Activated CD8-positive, alpha-beta T cell treated with anti-CD3 and anti-CD28 coated beads, Interleukin-2, amount 10 ng/mL, durations not matched to agents 7 days and 5 days (primary cell): ENCODE measurements at places on chromosomes 16 and 17. TPM values are rescaled to one million over a fixed set of nuclear protein-coding genes. Genes with fewer than 3 reads are reported as not detected.

The ARL4D gene
- 4.2 TPM for total RNA-seq

The SCN4A gene
- total RNA-seq, result not detected

The LMF1 gene
- 17.4 TPM for total RNA-seq

The SCIMP gene
- total RNA-seq, result not detected

The NPIPA1 gene
- total RNA-seq, result 91.5 TPM

The HSD11B2 gene
- total RNA-seq, result not detected

The ZBTB4 gene
- 30.0 TPM for total RNA-seq

GRCh38 chr17:30170415-30170987 lies 53.9 kb downstream of the NSRP1 start:
- H3K27me3 ChIP-seq, result no peaks in the 10 kb centered on the region
- DNase-seq, result no peak
- H3K4me1 ChIP-seq, result peaks cover 29% of the 10 kb centered on the region
- H3K4me3 ChIP-seq, result no peak overlapping the region
- no peak overlapping the region for H3K27ac ChIP-seq

DNA sequence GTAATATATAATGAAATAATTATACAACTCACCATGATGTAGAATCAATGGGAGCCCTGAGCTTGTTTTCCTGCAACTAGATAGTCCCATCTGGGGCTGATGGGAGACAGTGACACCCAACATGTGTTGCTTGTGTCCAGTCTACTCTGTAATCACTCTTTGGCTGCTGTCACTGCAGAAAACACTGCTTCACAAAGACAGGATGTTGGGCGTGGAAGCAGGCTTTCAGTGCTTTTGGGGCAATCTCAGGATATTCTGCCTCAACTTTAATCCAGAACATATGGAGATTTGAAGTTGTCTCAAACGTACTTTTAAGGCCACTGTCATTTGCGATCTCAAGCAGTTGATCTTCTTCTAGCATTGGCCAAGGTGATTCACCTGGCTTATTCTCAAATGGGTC lies 94.9 kb downstream of the CYTH1 start:
- DNase-seq, result no peak
- peaks cover 51% of the 10 kb centered on the region for H3K36me3 ChIP-seq
- H3K27me3 ChIP-seq, result no peaks in the 10 kb centered on the region
- no peak overlapping the region for H3K4me3 ChIP-seq
- no peak overlapping the region for H3K27ac ChIP-seq

DNA sequence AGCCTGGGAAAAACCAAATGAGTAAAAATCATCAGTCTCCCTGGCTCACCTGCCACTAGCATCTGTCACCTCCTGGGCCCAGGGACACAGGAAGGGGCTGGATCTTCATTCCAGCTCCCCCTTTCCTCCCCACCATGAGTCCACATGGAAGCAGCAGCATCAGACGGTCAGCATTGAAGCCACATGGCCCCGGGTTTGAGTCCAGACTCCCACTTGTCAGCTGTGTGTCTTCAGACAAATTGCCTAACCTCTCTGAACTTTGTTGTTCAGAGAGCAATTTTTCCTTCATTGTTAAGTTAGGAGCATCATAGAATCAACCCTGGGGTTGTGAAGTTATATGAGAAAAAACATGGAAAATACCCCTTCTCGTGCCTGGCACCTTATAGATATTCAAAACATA lies 10.7 kb downstream of the CACNG4 start:
- no peak for DNase-seq
- no peak overlapping the region for H3K27ac ChIP-seq
- peaks cover 28% of the 10 kb centered on the region for H3K27me3 ChIP-seq
- H3K36me3 ChIP-seq, result no peaks in the 10 kb centered on the region
- H3K4me1 ChIP-seq, result no peaks in the 10 kb centered on the region

GRCh38 chr17:50588391-50589049 lies 28.0 kb downstream of the CACNA1G start:
- H3K4me1 ChIP-seq, result no peaks in the 10 kb centered on the region
- H3K27me3 ChIP-seq, result no peaks in the 10 kb centered on the region
- H3K36me3 ChIP-seq, result no peaks in the 10 kb centered on the region

- peak; percentile 40 for DNase-seq
- peaks cover 49% of the 10 kb centered on the region for H3K4me1 ChIP-seq
- H3K27me3 ChIP-seq, result no peaks in the 10 kb centered on the region
- no peak overlapping the region for H3K4me3 ChIP-seq
- H3K36me3 ChIP-seq, result peaks cover 16% of the 10 kb centered on the region
These were observed 164.5 kb downstream of the PRKCA start for GRCh38 chr17:66466840-66467367.

GRCh38 chr16:88649924-88650748 lies 717 bp downstream of the CYBA start:
- peak; percentile 58 for DNase-seq
- H3K27ac ChIP-seq, result peak overlapping the region; percentile 94
- H3K4me1 ChIP-seq, result peaks cover 26% of the 10 kb centered on the region
- peak overlapping the region; percentile 93 for H3K4me3 ChIP-seq
- peaks cover 19% of the 10 kb centered on the region for H3K36me3 ChIP-seq
- no peaks in the 10 kb centered on the region for H3K27me3 ChIP-seq

DNA sequence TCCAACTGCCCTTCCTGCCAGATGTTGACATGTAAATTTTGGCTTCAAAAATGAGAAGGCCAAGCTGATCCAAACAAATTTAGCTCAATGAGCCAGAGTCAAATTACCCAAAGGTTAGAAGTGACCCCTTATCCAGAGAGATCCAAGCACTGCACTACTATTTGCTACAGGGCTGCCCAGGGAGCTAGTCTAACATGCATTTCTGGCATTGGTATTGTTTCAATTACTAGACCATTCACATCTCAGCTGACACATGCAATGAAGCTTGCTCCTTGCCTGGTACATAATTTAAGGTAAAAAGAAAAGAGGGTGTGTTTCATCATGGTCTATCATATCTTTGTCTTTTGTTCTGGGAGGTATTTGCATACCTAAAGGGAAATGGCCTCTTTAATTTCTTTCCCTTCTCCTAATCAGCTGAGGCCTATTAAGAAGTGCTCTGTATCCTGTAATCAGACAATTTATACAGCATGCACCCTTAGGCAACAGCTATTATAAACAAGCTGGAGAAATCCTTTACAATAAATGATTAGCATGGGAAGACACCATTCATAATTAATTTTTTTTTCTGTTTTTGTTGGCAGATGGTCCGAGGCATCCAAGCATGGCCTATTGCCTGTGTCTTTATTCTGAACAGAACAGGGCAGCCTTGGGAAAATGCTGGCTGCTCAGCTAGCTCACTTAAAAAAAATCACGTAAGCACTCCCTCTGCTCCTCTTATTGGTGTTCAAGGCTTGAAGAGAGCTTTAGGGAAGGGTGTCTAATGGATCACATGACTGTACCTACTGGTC lies 161.5 kb upstream of the SALL1 start:
- H3K27ac ChIP-seq, result no peak overlapping the region
- no peaks in the 10 kb centered on the region for H3K36me3 ChIP-seq
- no peaks in the 10 kb centered on the region for H3K4me1 ChIP-seq

DNA sequence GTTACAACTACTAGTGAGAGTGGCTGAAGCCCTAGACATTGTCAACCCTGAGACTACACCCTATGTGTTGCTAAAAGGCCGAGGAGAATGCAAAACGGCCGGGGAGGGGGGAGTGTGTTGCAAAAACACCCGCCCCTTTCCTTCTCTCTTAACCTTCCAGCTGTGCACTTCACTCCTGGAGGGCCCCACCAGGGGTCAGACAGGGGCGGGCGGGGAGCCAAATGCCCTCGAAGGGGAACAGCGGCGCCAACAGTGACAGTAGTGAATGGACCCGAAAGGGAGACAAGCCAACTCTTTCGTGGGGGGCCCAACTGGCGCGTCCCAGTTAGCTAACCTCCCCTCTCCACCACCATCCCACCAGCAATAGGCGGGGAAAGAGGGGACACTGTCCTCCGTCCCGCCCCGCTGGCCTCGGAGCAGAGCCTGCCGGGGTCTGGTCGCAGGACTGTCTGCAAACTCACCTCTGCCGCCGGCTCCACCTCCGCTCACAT lies 352 bp downstream of the MARF1 start:
- peak overlapping the region; percentile 95 for H3K27ac ChIP-seq
- peaks cover 49% of the 10 kb centered on the region for H3K4me1 ChIP-seq
- H3K4me3 ChIP-seq, result peak overlapping the region; percentile 94
- H3K36me3 ChIP-seq, result peaks cover 26% of the 10 kb centered on the region
- peaks cover 4% of the 10 kb centered on the region for H3K27me3 ChIP-seq

- H3K4me1 ChIP-seq, result peaks cover 1% of the 10 kb centered on the region
- H3K4me3 ChIP-seq, result no peak overlapping the region
- DNase-seq, result no peak
- H3K36me3 ChIP-seq, result no peaks in the 10 kb centered on the region
- no peak overlapping the region for H3K27ac ChIP-seq
- H3K27me3 ChIP-seq, result peaks cover 34% of the 10 kb centered on the region
These were observed 50.2 kb downstream of the DNAH3 start for GRCh38 chr16:21100447-21100846.

DNA sequence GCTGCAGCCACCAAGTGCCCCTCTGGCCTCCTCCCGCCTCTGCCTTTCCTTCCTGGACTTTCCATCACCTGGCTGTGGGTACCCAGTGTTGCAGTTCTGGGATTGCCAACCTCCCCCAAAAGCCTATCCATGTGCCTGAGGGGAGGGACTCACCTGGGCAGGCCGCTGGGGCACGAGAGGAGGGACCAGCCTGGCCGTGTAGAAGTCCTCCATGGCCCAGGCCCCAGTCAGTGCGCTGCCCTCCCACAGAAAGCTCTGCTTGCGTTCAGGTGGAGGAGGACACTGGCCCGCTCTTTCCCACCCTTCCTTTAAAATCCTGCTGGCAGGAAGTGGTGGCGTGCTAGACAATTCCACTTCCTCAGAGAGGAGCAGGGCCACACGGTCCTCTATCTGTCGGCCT lies 14.2 kb downstream of the SLX4 start:
- peaks cover 45% of the 10 kb centered on the region for H3K36me3 ChIP-seq
- H3K4me3 ChIP-seq, result no peak overlapping the region
- no peak overlapping the region for H3K27ac ChIP-seq
- H3K27me3 ChIP-seq, result no peaks in the 10 kb centered on the region
- peaks cover 22% of the 10 kb centered on the region for H3K4me1 ChIP-seq
- no peak for DNase-seq

GRCh38 chr16:3587547-3588110 lies 10.4 kb upstream of the NLRC3 start:
- peaks cover 21% of the 10 kb centered on the region for H3K4me1 ChIP-seq
- DNase-seq, result no peak
- no peak overlapping the region for H3K27ac ChIP-seq
- peaks cover 34% of the 10 kb centered on the region for H3K36me3 ChIP-seq

GRCh38 chr16:89010210-89010925 lies 33.4 kb upstream of the CBFA2T3 start:
- no peak for DNase-seq
- H3K27me3 ChIP-seq, result peaks cover 2% of the 10 kb centered on the region
- H3K4me1 ChIP-seq, result no peaks in the 10 kb centered on the region

DNA sequence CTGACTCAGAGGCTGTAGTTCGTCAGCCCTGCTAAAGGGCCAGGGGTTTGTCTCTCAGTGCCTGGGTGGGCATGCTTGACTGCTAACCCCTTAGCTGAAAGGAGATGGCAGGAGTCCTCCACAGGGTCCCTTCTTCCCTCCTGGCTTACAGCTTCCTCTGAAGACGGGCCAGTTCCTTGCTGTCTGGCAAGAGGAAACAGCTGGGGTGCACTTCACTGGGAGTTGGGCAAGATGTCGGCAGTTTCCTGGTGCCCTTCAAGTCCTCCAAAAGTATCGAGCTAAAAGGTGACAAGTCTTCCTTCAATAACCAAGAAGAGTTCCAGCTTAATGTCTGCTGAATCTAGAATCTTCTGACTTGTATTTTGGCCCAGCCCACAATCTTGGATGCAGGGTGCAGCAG lies 23.4 kb downstream of the NUP85 start:
- DNase-seq, result no peak
- H3K27me3 ChIP-seq, result no peaks in the 10 kb centered on the region
- no peak overlapping the region for H3K4me3 ChIP-seq
- H3K27ac ChIP-seq, result no peak overlapping the region

GRCh38 chr17:79919164-79919585 lies 79.9 kb upstream of the CBX4 start:
- no peaks in the 10 kb centered on the region for H3K36me3 ChIP-seq
- H3K27ac ChIP-seq, result no peak overlapping the region
- H3K27me3 ChIP-seq, result peaks cover 2% of the 10 kb centered on the region

DNA sequence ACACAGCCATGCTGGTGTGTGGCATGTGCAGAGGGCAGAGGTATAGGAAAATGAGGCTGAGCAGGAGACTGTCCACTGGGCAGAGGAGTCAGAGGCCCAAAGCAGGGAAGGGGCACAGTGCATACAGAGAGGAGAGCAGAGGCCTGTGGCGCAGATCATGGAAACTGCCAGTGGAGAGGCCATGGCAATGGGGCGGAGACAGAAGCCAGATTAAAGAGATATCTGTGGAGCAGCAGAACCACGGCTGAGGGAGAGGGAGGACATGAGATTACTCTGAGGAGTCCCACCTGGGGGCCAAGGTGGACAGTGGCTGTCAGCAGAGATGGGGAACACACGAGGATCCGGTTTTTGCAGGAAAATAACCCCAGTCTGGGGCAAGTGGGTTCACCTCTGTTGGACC lies 43.3 kb downstream of the RANBP10 start:
- no peak overlapping the region for H3K27ac ChIP-seq
- H3K36me3 ChIP-seq, result peaks cover 6% of the 10 kb centered on the region
- H3K27me3 ChIP-seq, result no peaks in the 10 kb centered on the region
- H3K4me1 ChIP-seq, result peaks cover 14% of the 10 kb centered on the region

- peaks cover under 1% of the 10 kb centered on the region for H3K27me3 ChIP-seq
- H3K27ac ChIP-seq, result no peak overlapping the region
- no peaks in the 10 kb centered on the region for H3K36me3 ChIP-seq
- peaks cover 9% of the 10 kb centered on the region for H3K4me1 ChIP-seq
These were observed 279.8 kb downstream of the UTP18 start for GRCh38 chr17:51540151-51540550.

- no peak for DNase-seq
- H3K36me3 ChIP-seq, result peaks cover 32% of the 10 kb centered on the region
- no peak overlapping the region for H3K4me3 ChIP-seq
- no peaks in the 10 kb centered on the region for H3K27me3 ChIP-seq
- H3K27ac ChIP-seq, result peak overlapping the region; percentile 71
These were observed 8.5 kb downstream of the MPG start for GRCh38 chr16:86483-86952.

DNA sequence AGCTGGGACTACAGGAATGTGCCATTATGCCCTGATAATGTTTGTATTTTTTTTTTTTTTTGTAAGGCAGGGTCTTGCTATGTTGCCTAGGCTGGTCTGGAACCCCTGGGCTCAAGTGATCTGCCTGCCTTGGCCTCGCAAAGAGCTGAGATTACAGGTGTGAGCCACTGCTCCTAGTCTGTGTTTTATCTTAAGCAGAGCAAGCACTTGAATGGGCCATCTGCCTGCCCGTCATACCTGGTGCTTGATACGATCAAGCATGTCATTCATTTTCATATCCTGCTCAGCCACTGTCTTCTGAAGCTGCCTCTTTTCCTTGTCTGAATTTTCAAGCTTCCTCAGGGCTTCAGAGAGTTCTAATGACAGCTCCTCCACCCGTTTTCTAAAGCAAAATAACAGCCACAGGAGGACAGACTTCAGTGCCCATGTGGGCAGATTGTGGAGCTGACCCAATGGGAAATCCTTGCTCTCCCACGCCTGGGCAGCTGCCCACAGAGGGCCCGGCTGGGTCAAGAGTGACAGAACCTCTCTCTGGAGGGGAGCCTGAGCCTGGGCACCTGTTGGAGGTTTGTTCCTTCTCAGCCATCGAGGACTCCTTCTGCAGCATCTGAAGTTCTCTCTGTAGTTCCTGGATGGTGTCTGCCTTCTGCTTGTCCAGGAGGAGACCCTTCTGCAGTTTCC lies 36.5 kb downstream of the DHX38 start:
- peaks cover 5% of the 10 kb centered on the region for H3K4me1 ChIP-seq
- no peak overlapping the region for H3K27ac ChIP-seq
